Muscle of leg (tissue), 16 donors: ENCODE measurements at places on chromosomes 5 and 9. TPM values are rescaled to one million over a fixed set of nuclear protein-coding genes. Genes with fewer than 3 reads are reported as not detected.
A peak's percentile ranks its signal among the peaks of the same experiment; 100 is the strongest.

DNA sequence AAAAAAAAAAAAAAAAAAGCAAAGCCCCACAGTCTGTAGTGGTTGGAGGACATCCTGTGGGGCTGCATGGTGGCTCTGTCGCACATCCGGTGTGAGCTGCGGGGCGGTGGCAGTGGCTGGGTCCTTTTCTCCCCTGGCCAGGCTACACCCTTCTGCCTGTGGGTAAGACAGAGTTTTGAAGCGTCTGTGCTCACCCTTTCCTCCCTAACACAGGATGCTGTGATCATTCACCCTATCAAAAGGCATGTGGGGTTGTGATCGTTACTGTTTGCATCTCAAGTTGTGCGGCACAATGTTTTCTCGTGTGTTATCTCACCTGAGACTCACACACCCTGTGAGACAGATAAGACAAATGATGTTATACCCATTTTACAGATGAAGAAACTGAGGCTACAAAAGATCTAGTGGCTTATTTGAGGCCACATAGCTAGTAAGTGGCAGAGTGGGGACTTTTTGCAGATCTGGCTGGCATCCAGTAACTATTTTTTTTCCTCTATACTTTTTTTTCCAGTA lies 17.5 kb downstream of the IRF1 start:
- peaks cover 39% of the 10 kb centered on the region for H3K4me1 ChIP-seq
- no peak overlapping the region for H3K27ac ChIP-seq
- peaks cover 8% of the 10 kb centered on the region for H3K36me3 ChIP-seq
- no peak for DNase-seq
- no peaks in the 10 kb centered on the region for H3K27me3 ChIP-seq
- H3K4me3 ChIP-seq = no peak overlapping the region

GRCh38 chr5:14598225-14598624 lies 16.6 kb downstream of the OTULINL start:
- H3K27me3 ChIP-seq = no peaks in the 10 kb centered on the region
- no peak for DNase-seq
- no peaks in the 10 kb centered on the region for H3K36me3 ChIP-seq
- H3K4me1 ChIP-seq = peaks cover 5% of the 10 kb centered on the region
- H3K27ac ChIP-seq = no peak overlapping the region

- no peaks in the 10 kb centered on the region for H3K36me3 ChIP-seq
- H3K4me1 ChIP-seq = no peaks in the 10 kb centered on the region
- no peak overlapping the region for H3K4me3 ChIP-seq
- no peak for DNase-seq
- H3K27ac ChIP-seq = no peak overlapping the region
These were observed 306.2 kb downstream of the SEMA5A start for GRCh38 chr5:9239626-9240025.

DNA sequence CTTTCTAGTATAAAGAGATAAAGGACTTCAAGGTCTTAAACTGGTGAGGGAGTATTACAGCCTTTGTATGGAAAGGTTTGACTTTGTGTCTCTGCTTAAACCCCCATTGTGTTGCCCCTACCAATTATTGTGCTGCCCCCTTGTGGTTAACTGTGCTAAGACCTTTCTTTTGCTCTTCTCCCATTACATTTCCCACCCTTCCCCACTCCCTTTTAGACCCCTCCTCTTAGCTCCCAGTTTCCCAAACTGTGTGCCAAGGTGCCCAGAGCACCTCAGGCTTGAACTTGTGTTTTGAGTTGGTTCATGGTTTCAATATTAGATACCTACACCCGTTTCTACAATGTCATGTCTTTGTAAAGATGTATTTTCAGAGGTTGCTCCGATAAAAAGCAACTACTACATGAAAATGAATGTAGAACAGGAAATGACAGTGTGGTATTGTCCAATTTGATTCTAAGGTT lies 2.9 kb downstream of the JAK2 start:
- peaks cover 10% of the 10 kb centered on the region for H3K4me1 ChIP-seq
- H3K4me3 ChIP-seq = no peak overlapping the region
- peaks cover 10% of the 10 kb centered on the region for H3K36me3 ChIP-seq
- DNase-seq = peak; percentile 65

The SH3RF2 gene
- 4.4 TPM for total RNA-seq

The MARCOL gene
- not detected for total RNA-seq

The OGN gene
- 454 TPM for total RNA-seq

DNA sequence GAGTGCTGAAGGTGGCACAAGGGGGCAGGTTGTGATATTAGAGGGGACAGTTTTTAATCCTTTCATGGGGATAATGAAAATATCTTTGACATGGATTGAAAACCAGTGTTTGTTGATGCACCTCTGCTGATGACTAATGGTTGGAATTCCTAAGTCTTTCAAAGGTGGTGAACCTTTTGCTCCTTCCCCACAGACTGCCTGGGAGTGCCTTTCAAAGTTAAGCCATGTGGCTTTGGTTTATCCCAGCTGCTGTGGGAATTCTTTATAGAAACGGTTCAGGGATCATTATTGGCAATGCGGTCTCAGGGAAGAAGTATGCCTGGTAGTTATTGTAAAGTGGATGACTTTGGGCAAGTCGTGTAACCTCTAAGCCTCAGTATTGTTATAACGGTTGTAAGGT lies 45.7 kb downstream of the PIP5K1B start:
- no peaks in the 10 kb centered on the region for H3K36me3 ChIP-seq
- H3K27ac ChIP-seq = no peak overlapping the region

DNA sequence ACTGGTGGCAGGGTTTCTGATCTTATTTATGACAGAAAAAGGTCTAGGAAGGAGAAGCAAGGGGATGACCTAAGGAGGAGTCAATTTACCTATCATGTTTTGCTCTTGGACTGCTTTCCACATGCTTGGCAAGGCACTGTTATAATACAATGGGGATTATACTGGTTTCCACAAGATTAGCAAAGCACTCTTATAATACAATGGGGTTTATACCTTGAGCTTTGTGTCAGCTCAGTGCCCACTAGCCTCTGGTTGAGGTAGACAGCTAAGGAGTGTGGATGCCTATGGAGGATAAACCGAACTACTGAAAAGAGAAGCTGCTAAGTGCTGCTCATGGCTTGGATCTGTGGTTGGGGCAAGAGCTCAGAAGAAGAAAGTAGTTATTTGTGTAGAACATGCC lies 68.7 kb downstream of the MRPS27 start:
- DNase-seq = no peak
- H3K4me3 ChIP-seq = no peak overlapping the region
- no peaks in the 10 kb centered on the region for H3K36me3 ChIP-seq
- no peaks in the 10 kb centered on the region for H3K27me3 ChIP-seq
- no peak overlapping the region for H3K27ac ChIP-seq
